Effector memory CD8-positive, alpha-beta T cell (primary cell): ENCODE measurements at places on chromosomes 7 and 10.

DNA sequence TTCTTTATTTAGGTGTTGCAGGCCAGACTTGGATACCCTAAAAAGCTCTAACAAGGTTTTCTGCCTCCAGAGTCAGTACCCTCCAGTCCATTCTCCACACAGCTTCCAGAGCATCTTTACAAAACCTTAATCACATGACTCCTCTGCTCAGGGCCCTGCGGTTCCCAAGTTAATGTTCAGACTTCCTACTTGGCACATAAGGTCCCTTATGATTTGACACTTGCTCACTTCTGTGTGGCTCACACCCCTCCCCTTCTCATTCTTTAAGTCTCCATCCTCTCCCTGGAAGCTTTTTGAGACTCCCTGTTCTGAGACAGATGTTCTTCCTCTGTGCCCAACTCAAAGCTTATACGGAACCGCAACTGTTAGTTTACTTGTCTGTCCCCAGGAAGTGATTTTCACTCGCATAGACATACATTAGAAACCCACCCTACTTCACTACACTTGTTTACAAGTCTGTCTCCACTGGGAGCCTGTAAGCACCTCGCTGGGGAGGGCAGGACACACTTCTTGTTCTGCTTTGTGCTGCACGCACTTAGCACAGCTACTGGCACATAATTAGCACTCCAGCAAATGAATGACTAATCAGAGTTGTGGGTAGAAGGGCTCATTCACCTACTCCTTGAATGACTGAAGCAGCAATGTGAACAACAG, 154.3 kb upstream of the LAMB4 start:
- DNase-seq, result no peak

DNA sequence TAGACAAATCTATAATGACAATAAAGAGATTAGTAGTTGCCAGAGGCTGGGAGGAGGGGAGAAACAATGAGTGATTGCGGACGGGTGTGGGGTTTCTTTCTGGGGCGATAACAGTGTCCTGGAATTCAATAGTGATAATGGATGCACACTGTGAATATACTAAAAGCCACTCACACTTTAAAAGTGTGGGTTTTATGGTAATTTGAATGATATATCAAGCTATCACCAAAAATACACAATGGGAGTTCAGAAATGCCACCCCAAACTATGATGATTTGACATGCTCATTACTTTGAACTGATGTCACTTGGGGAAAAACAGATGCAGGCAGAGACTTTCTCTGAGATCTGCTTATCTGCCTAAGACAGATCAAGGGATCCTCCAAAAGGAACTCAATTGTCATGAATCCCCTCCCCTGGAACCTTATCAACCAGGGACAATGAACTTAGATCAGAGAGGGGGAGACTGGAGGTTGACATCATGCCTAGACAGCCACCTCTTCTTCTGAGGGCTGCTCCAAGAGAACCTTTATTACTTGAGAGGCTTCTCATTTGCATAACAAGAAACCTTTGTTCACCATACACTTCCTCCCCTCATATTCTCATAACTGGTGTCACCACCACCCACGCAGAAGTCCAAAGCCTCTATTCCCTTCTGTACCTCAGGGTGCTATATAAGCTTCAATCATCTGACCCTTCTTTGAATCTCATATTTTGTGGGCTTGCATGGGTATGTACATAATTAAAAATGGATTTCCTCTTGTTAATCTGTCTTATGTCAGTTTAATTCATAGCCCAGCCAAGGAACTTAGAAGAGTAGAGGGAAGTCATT, 14.8 kb upstream of the ZC3HAV1 start:
- DNase-seq, result no peak

- no peak for DNase-seq
These were observed 16.2 kb downstream of the ATG9B start for GRCh38 chr7:151008143-151008510.

GRCh38 chr7:155652156-155653114, 8.0 kb downstream of the RBM33 start:
- DNase-seq, result no peak

DNA sequence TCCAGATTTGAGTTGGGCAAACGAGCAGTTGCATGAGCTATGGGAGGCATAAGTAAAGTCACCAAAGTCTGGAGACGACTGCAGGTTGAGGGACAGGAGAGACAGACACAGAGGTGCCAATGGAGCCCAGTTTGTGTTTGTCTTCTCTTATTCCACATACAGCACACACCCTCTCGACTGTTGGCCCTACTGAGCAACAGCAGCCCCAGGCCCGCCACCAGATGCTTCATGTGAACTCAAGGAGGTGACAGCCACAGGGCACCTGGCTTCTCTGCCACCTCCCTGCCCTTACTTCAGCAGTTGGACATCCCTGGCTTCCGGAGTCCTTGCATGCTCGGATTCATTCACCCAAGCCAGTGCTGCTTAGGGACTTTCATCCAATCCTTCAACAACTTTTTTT, 6.5 kb upstream of the ATOH7 start:
- DNase-seq, result no peak

- DNase-seq, result no peak
These were observed 113.0 kb downstream of the MGMT start for GRCh38 chr10:129580010-129580409.

DNA sequence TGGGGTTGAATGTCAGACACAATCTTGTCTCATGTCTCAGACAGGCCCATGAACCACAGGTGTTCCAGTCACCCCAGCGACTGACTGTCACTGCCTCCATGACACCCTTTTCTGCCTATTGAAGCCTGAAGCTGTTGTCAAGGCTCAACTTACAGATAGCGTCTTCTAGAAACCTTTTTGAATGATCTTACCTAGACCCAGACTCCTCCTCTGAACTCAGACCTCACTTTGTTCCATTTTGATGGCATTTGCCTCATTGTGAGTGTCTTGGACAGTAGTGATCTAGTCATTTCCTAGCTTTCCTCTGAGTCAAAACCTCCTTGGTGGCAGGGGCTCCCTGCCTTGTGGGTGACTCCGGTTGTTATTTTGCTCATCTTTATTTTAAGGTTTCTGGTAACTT, 98.3 kb upstream of the AGK start:
- no peak for DNase-seq

DNA sequence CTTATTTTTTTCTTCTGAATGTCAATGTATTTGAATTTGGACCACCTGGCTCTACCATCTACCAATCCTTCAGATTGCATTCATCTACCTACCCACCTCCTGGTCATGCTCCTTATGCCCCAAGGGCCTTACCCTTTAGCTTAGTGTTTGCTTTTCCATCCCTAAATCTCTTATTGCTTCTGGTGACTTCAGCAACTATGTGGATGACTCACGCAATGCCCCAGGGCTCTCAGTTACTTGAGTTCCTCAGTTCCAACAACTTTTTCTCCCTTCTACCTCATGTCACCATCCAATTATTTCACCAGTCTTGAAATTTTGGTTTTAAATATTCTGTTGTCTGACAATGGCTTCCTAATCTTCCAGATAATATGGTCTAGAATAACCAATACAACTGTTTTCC, 118.9 kb downstream of the CFAP58 start:
- no peak for DNase-seq

GRCh38 chr10:133164816-133165555, 5.0 kb downstream of the KNDC1 start:
- DNase-seq, result no peak

DNA sequence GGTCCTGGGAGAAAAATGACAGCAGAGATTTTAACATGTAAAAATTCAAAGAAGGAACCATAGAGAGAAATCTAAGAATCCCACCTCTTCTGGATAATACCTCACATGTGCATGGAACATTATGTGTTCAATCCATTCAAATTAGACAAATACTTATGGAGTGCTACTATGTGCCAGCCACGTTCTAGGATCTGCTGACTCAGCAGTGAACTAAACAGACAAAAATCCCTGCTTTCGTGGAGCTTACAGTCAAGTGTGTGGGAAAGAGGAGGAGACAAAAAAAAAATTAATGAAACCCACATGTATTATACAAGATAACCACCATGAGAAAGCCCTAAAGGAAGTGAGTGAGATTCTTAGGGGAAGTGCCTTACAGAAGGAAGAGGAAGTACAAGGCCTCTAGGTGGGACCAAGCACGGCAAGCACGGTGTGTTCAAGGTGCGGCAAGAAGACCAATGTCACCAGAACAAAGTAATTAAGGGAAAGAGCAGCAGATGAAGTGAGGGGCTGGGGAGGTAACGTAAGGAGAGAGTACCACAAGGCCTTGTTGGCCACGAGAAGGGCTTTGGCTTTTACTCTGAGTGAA, 71.0 kb downstream of the SLC25A13 start:
- DNase-seq, result no peak

DNA sequence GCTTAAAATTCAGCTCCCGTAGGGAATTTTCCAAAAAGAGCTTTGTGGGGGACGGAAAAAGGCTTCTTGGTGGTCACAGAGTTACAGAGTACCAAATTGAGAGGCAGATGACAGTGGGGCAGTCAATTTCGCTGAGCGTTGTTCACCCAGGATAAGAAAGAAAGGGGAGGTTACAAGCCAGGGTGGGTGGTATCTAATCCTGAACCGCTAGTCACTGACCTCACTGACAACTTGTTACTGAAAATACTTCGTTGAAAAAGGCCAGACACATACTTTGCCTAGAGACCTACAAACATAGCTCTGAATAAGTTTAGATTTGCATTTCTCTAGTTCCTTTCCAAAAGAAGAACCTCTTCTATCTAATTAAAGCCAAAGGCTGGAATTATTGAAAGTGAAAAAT, at the start of gene CTNNA3:
TSS of gene CTNNA3 (minus strand) at position 167 of the 400 bp plus-strand sequence.
- DNase-seq, result no peak

DNA sequence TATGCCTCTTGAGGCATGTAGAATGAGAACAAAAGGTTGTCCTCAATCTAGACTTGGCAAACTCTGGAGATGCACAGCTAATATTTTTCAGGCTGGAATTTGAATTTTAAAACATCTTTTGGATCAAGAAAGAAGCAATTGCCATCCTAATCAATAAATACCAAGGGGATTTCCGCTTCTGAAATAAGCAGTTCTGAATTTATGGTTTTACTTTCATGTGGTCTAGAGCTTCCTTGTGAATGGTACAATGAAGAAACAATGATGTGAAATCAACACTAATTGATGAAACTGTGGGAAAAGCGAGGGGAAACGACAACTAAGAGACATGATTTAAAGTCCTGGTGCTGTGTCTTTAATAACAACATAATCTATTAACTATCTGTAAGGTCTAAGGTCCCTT, 1202.7 kb downstream of the SORCS3 start:
- no peak for DNase-seq

GRCh38 chr10:125232841-125233240, 72.5 kb upstream of the CTBP2 start:
- DNase-seq, result no peak

- DNase-seq, result no peak
These were observed 184.9 kb downstream of the EMX2 start for GRCh38 chr10:117727421-117727820.

GRCh38 chr7:85474234-85474633, 287.4 kb upstream of the SEMA3D start:
- no peak for DNase-seq

GRCh38 chr7:142899661-142900060, 14.1 kb upstream of the TRPV6 start:
- no peak for DNase-seq
